Hematopoietic multipotent progenitor cell treated with erythropoietin and hydrocortisone succinate and interleukin-3 and kit ligand, for 6 days (in vitro differentiated cells): ENCODE measurements at places on chromosomes 12 and 14.

- no peak for DNase-seq
Observed at GRCh38 chr14:96084796-96085195, 45.6 kb downstream of the C14orf132 start.

GRCh38 chr12:132154341-132154761, 10.1 kb downstream of the NOC4L start:
- no peak for DNase-seq

GRCh38 chr14:72178517-72178916, 246.3 kb downstream of the RGS6 start:
- no peak for DNase-seq

DNA sequence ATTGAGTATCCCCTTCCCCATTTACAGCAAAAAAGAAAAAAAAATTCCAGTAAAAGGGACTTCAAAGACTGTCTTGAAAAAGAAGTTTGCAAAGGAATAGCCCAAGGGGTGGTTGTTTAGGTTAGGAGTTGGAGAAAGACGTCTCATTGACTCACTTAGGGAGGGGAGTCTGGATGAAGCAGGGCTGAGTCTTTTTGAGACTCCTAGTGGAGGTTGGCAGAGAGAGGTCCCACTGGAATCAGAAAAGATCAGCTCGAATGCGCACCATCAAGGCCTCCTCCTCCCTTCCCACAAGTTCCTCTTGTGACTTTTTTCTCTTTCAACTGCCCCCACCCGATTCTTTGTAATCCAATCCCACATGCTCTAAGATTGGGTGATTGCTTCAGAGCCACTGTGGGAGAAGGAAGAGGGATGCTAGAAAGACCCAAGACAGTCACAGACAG, 1.9 kb downstream of the ARHGEF40 start:
- DNase-seq, result peak; percentile 50
